ENCODE measurements at places on chromosomes 5 and 9.

DNA sequence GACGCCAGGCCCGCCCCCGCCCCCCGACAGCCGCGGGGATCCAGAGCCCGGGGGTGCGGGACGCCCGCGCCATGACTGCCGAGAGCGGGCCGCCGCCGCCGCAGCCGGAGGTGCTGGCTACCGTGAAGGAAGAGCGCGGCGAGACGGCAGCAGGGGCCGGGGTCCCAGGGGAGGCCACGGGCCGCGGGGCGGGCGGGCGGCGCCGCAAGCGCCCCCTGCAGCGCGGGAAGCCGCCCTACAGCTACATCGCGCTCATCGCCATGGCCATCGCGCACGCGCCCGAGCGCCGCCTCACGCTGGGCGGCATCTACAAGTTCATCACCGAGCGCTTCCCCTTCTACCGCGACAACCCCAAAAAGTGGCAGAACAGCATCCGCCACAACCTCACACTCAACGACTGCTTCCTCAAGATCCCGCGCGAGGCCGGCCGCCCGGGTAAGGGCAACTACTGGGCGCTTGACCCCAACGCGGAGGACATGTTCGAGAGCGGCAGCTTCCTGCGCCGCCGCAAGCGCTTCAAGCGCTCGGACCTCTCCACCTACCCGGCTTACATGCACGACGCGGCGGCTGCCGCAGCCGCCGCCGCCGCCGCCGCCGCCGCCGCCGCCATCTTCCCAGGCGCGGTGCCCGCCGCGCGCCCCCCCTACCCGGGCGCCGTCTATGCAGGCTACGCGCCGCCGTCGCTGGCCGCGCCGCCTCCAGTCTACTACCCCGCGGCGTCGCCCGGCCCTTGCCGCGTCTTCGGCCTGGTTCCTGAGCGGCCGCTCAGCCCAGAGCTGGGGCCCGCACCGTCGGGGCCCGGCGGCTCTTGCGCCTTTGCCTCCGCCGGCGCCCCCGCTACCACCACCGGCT, 1.0 kb downstream of the FOXE1 start:
- peak; percentile 71 for DNase-seq

DNA sequence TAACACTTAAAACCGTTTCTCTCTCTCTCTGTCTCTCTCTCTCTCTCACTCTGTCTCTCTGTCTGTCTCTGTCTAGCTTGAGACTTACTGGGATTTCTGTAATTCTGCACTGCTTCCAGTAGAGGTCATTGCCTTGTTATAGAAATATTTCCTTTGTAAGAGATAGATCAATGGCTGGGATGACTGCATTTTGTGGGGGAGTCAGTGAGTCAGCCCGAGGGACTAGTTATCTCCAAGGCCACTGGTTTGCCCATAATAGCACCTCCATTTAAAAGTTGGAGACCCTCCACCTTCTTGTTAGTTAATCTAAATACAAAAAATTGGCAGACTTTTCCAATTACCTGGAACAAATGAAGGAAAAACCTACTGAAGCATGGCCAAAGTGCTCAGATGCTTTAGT, 547.2 kb downstream of the LRRC70 start:
- no peak for DNase-seq

GRCh38 chr5:55836191-55836590, 15.0 kb upstream of the IL31RA start:
- DNase-seq = no peak

DNA sequence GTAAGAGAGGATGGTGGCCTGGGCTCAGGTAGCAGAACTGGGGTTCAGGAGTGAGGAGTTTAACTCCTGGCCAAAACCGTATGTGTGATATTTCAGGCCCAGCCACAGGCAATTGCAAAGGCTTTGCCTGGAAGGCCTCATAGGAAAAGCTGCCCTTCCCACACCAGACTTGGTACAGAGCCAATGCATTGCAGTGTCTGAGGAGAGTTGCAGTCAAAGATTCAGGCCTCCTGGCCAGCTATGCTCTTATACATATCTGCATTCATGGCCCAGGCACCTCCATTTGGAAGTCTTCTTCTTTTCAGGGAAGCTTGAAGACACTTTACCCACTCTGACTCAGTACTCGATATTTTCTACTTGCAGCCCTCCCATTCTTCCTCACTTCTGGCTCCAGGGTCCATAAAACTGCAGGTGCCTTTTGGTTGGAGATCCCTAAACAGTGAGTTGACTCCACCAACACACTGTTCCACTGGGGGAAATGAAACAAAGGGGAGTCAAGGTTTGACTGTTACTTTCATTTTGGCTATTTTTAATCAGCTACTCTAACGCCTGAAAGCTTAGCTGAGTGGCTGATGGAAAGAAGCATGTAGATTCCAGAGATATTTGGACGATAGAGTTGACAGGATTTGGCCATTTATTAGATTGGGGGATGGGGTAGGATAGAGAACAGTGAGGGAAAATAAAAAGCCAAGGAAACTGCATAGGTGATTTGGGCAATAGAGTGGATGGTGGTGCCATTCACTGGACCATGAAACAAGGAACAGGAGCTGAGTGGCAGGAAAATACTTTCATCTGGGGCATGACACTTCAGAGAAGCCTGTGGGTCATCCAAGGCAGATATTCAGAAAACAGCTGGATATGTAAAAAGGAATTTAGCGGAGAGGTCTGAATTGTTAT, 30.6 kb upstream of the IL33 start:
- no peak for DNase-seq

DNA sequence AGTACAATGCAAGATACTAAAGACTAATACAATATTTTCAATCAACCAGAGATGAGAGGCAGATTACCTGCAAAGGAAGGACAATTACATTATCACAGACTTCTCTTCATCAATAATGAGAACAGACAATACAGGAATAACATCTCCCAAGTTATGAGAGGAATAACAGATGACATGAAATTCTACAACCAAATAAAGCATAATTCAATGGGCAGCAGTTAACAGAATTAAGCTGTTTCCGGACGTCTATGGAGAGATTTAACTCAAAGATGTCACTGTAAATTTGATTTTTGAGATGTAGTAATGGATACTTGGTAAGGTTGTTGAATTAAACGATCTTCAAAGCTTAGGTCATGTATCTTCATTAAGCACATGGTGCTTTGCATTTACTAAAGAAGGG, 19.8 kb upstream of the PARP8 start:
- DNase-seq = no peak

DNA sequence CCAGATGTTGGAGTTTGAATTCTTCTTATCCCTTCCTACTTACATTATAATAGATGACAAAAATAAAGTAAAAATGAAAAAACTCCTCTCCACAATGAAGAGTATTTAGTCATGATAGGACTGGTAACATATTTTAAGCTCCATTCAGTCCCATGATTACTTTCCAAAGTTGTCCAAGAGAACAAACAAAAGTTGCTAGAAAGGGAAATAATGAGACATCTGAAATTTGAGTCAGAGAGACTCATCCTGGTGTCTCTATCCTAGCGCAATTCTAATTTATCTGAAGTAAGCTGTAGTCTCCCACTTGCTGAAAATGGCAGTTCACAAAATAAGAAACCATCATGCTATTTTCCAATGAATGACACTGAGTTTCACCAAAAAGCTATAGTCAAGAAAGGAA, 152.2 kb downstream of the BNC2 start:
- no peak for DNase-seq

Data from activated CD4-positive, alpha-beta memory T cell treated with anti-CD3 and anti-CD28 coated beads, Interleukin-2, amount 10 ng/mL, durations not matched to agents 7 days and 5 days (primary cell).